ENCODE measurements at places on chromosomes 5 and 9.

DNA sequence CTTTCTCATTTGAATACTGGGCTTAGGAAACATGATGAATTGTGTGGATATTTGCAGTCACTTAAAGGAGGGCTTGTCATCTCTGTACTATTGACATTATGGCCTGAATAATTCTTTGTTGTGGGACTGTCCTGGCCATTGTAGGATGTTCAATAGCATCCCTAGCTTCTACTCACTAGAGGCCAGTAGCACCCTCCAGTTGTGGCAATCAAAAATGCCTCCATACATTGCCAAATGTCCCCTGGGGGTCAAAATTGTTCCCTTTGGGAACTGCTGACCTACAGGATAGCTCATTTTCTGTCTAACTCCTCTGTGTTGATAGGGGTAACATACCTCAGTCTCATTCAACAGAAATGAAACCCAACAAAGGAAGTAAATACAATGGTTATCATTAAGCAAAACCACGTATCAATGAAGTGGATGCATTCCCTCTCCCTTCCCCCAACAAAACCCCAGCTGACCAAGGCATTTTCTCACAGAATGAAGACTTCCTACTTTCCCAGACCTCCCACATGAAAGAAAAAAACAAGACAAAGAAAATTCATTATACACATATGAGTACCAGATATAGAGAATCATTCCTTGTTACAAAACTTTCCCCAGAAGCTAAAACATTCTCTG lies 18.1 kb downstream of the FYB1 start:
- peak; percentile 64 for DNase-seq

- no peak for DNase-seq
Observed at GRCh38 chr9:19513671-19514275, 105.0 kb downstream of the ACER2 start.

- no peak for DNase-seq
Observed at GRCh38 chr5:35117967-35118366, 70.2 kb upstream of the AGXT2 start.

DNA sequence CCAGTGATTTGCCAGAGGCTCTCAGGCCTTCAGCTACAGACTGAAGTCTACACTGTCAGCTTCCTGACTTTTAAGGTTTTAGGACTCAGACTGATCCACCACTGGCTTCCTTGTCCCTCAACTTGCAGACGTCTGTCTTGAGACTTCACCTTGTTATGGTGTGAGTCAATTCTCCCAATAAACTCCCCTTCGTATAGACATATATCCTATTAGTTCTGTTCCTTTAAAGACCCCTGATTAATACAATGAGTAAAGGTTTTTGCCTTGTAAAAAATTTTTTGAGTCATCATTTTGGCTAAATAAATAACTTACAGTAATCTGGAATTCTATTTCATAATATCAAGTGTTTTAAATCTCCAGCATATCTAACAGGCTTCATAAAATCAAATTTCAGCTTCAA lies 956.3 kb upstream of the CDH6 start:
- DNase-seq = no peak

DNA sequence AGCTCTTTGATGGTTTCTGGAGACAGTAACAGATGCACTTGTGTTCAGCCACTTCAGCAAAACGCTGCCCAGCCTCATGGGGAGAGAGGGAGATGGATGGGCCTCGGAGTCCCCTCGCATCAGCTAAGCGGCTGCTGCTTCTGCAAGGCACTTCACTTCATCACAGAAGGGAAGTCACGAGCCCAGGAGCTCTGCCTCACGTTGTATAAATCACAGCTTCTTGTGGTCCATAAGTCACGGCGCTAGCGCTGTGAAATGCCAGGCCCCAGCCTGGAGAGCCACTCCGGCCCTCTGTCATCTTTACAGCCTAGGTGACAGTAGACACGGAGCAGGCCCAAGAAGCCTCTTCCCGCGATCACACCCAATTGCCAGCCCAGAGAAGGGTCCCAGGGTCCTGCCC lies 23.4 kb downstream of the DBH start:
- no peak for DNase-seq

GRCh38 chr9:117485176-117485575 lies 70.3 kb upstream of the ASTN2 start:
- DNase-seq = no peak

- no peak for DNase-seq
Observed at GRCh38 chr9:27655441-27655840, 82.2 kb upstream of the C9orf72 start.

GRCh38 chr5:119570910-119571309 lies 58.4 kb upstream of the FAM170A start:
- DNase-seq = no peak

GRCh38 chr9:4320021-4320420 lies 20.2 kb upstream of the GLIS3 start:
- no peak for DNase-seq

DNA sequence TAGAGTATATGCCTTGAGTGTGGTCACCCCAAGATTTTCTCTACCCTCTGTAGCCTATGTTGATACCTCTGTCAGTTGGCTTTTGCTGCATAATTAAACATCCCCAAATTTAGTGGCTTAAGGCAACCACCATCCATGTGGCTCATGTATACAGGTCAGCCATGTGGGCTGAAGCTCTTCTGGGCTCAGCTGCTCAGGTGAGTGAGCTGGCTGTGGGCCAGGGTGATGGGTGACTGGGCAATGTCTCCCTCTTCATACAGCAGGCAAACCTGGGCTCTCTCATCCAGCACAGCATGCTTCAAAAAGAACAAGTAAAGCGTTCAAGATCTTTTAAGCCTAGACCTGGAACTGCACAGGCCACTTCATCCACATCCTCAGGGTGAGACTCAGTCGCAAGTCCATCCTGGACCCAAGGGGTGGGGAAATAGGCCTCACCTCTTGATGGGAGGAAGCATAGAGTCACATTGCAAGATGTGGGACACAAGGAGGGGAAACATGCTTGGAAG lies 188.2 kb upstream of the TAS2R1 start:
- DNase-seq = no peak

GRCh38 chr9:20945269-20945668 lies 86.2 kb downstream of the HACD4 start:
- DNase-seq = no peak

DNA sequence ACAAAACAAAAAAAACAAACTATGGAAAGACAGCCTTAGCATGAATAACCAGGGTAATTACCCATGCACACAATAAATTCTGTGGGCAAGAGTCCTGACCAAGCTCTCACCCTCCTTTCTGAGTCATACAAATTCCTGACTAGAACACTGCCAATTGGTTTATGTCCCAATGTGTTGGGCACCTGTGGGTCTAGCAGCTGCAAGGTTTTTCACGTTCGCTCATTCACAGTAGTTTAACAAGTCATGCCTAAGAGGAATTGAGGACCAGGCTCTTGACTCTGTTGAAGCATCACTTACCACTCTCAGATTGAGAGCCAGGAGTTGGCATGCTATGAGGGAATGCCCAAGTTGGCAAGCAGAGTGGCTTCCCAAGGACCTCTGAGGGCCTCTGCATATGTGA lies 205.5 kb upstream of the SLC24A2 start:
- DNase-seq = no peak

GRCh38 chr9:98846879-98847278 lies 39.4 kb downstream of the GALNT12 start:
- DNase-seq = no peak

DNA sequence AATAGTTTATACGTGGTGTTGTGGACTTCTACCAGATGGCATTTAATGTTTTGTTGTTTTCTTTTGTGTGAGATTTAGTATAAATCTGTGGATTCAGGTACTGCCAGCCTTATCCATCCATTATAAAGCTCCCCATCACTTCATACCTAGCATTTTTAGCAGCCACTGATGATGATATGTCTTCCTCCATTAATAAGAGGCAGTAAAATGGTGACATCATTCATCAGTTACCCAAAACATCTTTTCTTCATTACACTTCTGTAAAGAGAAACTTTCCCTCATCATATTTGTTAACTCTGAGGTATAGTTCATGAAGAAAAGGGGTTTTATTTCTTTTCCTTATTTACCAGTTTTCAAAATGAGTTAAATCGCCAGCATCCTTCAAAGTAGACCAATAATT lies 19.4 kb downstream of the CHD1 start:
- DNase-seq = no peak

DNA sequence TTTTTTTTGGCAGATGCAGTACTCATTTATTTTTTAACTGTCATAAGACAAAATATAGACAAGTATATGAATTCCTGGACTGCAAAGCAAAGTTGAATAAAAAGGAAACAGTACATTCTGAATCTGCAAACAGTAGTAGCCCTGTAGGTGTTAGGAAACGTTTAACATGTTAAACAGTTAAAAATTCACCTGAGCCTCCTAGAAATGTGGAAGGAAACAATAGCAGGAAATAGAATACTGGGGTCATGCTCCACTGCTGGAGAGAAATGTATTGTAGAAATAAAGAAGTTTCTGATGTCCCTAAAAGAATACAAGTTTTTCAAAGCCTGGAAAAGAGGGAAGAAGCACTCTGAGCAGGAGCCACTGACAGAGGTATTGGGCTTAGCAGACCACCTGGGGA lies 866.0 kb downstream of the PTPRD start:
- DNase-seq = no peak

- no peak for DNase-seq
Observed at GRCh38 chr5:156051972-156052371, 275.0 kb upstream of the SGCD start.

- no peak for DNase-seq
Observed at GRCh38 chr9:113652355-113653152, 189.0 kb downstream of the RGS3 start.

- DNase-seq = no peak
Observed at GRCh38 chr5:170147051-170147752, 41.5 kb downstream of the FOXI1 start.

DNA sequence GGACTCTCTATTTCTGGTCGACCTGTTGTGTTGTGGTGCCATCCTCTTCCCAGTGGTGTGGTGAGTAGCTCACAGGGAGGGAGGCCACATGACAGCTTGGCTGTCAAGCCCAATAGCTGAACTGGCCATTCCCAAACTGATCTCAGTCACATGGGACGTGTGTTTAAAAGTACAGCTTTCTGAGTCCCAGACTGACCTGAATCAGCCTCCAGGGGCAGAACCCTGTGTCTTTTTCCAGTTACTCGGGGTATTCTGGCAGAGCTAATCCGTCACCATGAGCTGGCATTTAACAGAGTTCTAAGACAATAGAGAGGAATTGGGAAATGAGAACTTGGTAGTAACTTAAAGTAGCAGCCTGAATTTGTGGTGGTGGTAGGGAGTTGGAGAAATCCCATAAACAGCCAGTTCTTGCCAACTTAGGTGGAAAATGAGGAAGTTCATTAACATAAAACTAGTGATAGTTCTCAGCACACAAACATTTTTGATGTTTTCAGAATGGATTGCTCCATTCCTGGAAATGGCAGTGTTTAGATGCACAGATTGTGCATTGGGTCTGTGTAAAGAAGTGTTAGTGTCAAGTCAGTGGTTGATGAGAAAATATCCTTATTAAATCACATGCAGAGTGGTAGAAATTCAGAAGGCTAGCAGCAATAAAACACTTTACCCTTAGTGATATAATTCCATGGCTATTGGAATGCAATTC lies 50.9 kb downstream of the GPR107 start:
- no peak for DNase-seq

GRCh38 chr5:6703806-6704205 lies 9.4 kb upstream of the TENT4A start:
- no peak for DNase-seq

DNA sequence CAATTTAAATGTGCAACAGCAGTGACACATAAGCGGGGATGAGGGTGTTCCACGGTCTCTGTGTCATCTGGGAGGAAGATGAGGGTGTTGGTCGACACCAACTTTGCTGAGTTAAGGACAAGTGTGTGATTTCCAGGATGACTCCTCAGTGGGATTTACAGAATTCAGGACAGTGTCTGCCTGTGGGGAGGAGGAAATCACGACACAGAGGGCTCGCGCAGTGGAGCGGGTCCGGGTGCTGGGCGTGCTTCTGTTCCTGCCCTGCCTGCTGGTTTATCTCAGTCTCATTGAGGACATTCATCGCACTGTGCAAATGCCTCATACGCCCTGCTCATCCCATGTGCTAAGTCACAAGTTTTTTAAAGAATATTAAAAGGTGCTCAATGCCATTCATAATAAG lies 73.7 kb upstream of the ADAMTS2 start:
- no peak for DNase-seq

DNA sequence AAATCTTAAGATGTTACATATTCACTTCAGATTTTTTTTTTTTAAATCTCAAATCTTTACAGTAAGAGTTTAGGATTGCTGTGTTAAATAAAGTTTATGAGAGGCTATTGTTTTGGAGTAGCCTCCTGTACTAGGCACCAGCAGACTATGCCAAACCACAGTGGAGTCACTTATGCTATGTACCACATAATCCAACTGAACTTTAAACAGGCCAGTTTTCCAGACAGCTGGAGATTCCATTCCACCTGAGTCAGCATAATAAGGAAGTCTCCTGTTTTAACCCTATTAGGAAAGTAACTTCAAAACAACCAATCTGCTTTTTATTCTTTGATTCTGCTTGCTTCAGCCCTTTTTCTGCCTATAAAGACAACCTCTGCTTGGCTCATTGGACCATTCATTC lies 205.2 kb downstream of the CSNK1G3 start:
- DNase-seq = no peak

DNA sequence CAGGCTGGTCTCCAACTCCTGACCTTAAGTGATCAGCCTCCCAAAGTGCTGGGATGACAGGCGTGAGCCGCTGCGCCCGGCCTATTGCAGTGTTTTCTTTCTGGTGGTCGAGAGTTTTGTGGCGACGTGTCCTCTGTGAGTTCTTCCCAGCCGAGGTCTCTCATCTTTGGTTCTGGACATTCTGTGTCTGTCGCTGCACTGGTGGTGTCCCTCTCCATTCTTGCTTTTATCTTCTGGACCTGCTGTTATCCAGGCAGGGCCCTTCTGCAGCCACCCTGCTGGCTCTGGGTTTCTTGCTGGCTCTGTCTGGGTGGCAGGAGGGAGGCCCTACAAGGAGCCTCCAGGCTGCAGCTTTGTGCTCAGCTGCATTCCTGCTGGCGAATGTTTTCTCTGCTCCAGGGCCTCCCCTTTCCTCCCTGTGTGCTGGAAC lies 49.1 kb upstream of the EXOC3 start:
- peak; percentile 60 for DNase-seq

- no peak for DNase-seq
Observed at GRCh38 chr9:69771775-69772418, 12.1 kb upstream of the PTAR1 start.

DNA sequence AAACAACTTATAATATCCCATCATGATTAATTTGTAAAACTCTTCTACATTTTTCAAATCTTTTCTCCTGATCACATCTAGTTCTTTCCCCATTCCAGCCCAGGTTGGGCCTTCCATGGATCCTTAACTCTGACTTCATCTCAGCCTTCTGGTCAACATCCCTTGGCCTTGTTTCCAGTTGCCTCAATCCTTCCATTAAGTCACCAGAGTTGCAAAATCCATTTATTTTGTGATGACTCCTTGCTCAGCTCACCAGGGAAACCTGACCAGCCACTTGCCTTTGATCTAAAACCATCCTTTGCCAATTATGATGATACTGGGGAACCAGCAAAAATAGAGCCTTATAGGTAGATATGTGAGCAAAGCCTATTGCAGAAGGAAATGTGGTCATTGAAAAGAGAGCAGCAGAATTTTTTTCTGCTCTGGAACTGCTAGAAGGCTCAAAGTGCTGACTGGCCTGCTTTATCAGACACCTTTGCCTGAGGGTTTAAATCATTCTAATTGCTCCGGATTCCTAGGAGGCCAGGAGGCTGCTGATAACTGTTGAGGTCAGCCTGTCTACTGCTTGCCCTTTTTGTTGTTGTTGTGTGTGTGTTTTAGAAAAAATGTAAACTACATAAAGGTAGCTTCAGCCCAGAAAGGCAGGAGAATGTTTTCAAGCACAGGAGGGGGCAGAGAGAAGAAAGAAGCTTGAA lies 512.2 kb upstream of the GRIA1 start:
- DNase-seq = no peak

GRCh38 chr9:107087222-107087621 lies 195.9 kb upstream of the RAD23B start:
- DNase-seq = no peak

- peak; percentile 90 for DNase-seq
Observed at GRCh38 chr5:134524826-134525682, at the start of gene JADE2. Gene JADE2 (plus strand): TSS chr5:134525670. CDS start chr5:134535858, 10,188 bp downstream.

Data from activated CD8-positive, alpha-beta memory T cell treated with anti-CD3 and anti-CD28 coated beads for 24 hours (primary cell).